ENCODE measurements at places on chromosomes 2 and 18.

DNA sequence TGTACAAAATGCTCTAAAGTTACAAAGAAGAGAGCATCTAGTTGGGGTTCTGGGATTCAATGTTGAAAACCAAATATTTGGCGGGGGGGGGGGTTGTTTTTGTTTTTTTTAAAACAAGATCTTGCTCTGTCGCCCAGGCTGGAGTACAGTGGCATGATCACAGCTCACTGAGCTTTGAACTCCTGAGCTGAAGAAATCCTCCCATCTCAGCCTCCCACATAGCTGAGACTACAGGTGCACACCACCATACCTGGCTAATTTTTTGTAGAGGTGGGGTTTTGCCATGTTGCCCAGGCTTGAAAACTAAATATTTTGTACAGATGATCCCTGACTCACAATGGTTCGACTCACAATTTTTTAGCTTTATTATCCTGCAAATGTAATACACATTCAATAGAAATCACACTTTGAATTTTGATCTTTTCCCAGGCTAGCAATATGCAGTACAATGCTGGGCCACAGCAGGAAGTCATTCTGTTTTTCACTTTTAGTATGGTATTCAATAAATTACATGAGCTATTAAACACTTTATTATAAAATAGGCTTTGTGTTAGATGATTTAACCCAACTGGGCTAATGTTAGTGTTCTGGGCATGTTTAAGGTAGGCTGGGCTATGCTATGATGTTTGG is 7.6 kb downstream of the BARD1 start:
- ATAC-seq = no peak

GRCh38 chr2:178689808-178690207 is 117.4 kb downstream of the TTN start:
- ATAC-seq = no peak

GRCh38 chr2:68287580-68288441 is 31.9 kb downstream of the CNRIP1 start:
- peak; percentile 56 for ATAC-seq

DNA sequence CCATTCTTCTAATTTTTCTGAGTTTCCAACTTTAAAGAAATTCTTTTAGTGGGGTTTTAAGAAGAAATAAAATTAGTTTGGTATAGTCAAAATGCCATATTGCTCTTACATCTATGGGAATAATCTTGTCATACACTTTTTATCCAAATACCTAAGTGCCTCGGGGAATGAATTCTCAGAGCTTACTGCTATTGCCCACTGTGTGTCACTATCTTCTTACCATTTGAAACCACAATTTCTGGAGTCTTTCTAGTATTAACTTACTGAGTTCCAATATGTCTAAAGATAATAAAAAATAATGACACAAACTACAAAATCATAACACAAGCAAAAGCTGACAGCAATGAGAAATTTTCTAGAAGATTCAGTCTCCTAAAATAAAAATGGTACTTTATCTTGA is 23.7 kb upstream of the DNAH6 start:
- ATAC-seq = no peak

- ATAC-seq = no peak
These were observed 34.8 kb downstream of the SP110 start for GRCh38 chr2:230184727-230185578.

DNA sequence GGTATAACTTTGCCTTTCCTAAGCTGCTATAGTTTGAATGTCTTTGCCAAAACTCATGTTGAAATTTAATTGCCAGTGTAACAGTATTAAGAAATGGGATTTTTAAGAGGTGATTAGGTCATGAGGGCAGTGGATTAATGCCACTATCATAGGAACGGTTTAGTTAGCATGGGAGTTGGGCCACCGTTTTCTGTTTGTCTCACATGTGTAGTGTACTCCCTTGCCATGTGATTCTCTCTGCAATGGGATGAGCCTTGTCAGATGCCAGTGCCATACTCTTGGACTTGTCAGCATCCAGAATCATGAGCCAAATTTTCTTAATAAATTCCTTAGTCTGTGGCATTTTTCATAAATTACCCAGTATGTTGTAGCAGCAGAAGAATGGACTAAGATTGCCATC is 388.9 kb upstream of the RGPD4 start:
- ATAC-seq = no peak

DNA sequence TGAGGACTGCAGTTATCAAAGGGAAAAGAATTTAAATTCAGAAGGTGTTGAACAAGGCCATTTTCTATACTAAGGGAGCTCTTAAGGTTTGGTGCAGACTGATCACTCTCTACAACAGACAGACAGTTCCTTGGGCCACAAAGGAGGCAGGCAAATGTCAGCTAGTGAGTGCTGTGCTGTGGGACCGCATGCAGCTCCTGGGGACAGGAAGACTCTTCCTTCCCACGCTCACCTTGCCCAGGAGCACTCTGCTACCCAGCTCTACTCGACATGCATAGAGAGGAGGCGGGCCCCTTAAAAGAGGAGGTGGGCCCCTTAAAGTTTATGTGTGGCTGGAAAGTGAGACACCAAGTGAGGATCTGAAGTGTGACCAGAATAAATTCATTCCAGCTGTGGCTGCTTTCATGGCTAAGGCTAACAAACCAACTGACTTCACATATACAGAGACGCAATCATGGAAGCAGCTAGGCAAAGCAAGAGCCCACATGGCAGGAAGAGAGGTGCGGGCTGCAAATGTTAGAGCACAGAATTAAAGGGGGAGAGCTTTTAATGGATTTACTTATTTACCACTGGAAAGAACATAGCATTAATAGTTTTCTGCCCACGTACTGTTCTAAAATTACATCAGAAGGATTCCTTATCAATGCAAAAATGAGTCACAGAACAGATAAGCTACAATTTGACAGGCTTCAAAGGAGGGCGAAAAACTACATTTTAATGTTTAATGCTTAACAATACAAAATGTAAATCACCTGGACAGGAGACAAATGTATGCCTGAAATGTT is 101.4 kb upstream of the RNU4ATAC start:
- no peak for ATAC-seq

GRCh38 chr2:219457784-219458369 is 23.2 kb downstream of the SPEG start:
- peak; percentile 56 for ATAC-seq

GRCh38 chr2:95356821-95357700 is 45.4 kb upstream of the FAHD2A start:
- ATAC-seq = no peak

GRCh38 chr2:12282780-12283695 is 433.7 kb upstream of the TRIB2 start:
- no peak for ATAC-seq

DNA sequence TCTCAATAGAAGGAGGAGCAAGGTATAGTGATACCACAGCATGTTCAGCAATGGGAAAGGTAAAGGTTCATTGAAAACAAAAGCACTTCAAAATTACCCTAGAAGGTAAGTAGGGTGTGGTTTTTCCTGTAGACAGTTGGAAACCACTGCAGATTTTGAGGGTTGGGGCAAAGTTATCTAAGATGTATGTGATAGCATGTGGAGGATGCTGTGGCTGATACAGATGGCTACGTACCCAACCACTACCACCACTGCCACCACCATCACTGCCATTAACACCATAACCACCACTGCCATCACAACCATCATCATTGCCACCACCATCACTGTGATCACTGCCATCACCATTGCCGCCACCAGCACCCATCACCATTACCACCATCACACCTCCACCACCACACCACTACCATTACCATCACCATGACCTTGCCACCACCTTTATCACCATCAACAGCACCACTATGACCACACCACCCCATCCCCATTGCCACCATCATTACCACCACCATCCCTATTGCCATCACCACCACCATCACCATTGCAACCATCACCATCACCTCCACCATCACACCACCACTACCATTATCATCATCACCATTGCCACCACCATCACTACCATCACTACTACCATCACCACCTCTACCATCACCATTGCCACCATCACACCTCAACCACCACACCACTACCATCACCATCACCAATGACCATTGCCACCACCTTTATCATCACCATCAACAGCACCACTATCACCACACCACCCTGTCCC is 3.7 kb downstream of the TMSB10 start:
- no peak for ATAC-seq

DNA sequence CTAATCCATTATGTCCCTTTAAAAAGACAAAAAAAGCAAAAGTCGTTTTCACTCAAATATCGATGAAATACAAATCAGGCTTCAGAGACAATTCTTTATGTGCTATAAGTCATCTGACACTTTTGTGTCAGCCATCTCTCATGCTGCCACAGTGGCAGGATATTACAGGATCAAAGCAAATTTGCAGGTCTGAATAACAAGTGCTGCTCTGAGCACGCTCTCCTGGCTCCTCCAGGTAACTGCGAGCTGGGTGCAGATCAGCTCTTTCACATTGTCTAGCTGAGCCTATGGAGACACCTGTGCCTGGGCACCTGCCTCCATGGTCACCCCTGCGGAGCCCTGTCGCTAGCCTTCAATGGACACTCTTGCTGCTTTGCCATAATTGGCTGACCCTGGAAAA is 250.2 kb upstream of the RAB12 start:
- ATAC-seq = no peak

DNA sequence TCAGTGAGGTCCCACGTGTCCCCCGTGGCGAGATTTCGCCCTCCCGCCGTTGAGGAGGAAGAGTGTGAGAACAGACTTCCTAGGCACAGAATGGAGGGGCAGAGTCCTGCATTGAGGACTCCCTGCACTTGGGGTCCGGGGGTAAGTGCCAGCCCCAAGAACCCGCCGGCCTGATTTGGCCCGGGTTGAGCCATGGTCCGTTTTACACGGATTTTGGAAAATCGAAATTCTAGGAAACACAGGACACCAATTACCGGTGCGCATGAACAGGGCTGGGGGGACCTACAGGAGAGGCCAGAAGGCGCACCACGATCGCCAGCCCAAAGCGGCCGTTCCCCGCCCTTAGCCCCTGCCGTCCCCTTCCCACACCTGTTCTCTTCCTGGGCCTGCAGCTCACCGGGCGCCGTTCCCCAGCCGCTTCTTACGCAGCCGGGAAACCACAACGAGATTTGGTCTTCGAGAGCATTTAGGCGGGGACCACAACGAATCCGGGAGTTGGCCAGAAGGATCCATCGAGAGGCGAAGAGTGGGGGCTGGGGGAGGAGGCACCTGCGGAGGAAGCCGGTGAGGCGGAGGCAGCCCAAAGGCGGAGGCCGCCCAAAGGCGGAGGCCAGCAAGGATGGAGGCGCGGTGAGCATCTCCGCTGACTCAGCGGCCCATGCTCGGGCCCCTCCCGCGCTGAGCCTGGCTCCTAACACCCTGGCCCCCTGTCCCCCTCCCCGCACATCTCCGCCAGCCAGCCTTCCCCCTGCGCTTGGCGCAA is 464 bp upstream of the TLX2 start:
- ATAC-seq = no peak

GRCh38 chr2:144511937-144512336 is 8.0 kb downstream of the ZEB2 start:
- ATAC-seq = no peak

DNA sequence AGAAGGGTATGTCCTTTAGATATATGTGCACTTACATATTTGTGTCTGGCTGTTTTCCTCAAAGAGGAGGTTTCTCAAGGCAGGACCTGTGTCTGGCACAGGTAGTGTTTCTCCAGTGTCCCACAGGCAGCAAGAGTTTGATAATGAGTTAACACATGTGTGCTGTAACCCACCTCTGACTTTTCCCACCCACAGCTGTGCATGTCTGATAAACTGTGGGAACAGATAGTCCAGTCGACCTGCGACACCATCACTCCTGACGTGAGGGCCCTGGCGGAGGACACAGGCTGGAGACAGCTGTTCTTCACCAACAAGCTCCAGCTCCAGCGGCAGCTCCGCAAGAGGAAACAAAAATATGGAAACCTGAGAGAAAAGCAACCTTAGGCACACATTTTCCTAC is 58.2 kb downstream of the SLC16A14 start:
- ATAC-seq = no peak

- ATAC-seq = no peak
These were observed 61.2 kb upstream of the CUL3 start for GRCh38 chr2:224646242-224646846.

DNA sequence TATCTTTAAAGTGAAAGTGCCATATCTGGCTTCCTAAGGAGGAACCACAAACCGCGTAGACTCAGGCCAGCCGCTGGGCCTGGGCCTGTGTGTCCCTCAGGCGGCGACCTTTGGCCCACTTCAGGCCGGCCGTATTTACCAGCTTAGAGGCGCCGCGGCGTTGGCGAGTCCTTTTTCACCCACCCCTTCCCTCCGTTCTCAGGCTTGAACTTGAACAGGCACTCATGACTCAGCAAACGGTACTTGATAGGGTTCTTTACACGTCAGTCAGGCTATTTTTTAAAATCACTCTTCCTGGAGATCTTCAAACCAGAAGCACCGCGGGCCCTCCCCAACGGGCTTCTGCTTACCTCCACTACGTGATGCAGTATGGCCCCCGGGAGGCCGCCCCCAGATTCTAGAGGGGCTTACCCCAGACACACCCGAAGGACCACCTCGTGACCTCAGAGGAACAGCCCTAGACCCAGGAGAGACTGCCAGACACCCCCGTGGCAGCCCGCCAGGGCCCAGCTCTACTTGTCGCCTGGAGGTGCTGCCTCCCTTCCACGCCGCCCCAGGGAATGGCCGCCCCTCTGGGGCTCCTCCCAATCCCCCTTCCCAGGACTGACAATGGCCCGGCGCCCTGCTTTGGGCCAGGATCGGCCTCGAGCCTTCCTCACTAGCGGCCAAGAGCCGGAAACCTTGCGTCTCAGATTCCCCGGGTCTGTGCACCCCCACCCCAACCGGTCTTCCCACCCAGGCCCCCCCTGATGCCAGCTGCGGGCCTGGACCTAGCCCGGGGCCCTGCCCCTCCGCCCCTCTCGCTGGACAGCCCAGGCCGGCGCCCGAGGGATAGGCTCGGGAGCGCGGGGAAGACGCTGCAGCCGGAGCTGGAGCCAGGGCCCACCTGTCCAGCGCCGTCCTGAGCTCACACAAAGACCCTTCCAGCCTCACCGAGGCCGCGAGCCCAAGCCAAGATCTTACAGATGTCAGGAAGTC is 33.8 kb upstream of the IMPA2 start:
- peak; percentile 85 for ATAC-seq

DNA sequence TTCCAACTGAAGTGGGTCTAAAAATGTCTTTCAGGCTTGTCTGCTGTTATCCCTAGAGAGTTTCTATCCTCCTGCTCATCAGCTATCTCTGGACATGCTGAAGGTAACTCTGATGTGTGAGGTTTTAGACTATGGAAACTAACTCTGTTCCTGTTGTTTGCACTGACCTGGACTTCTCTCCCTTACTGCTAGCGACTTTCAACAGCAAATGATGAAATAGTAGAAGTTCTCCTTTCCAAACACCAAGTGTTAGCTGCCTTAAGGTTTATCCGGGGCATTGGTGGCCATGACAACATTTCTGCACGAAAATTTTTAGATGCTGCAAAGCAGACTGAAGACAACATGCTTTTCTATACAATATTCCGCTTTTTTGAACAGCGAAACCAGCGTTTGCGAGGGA is 26.9 kb downstream of the RMC1 start:
- ATAC-seq = no peak

DNA sequence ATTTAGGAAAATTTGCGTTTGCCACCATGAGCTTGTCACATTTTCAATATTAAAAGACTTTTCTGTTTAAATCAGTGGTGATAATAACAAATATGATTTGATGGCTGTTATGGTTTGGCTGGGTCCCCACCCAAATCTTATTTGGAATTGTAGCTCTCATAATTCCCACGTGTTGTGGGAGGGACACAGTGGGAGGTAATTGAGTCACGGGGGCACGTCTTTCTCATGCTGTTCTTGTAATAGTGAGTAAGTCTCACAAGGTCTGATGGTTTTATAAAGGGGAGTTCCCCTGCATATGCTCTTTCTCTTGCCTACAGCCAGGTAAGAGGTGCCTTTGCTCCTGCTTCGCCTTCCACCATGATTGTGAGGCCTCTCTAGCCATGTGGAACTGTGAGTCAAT is 83.4 kb upstream of the RGPD4 start:
- no peak for ATAC-seq

GRCh38 chr2:159218389-159218788 is 68.1 kb downstream of the WDSUB1 start:
- no peak for ATAC-seq
